ENCODE measurements at places on chromosomes 6 and 20.

DNA sequence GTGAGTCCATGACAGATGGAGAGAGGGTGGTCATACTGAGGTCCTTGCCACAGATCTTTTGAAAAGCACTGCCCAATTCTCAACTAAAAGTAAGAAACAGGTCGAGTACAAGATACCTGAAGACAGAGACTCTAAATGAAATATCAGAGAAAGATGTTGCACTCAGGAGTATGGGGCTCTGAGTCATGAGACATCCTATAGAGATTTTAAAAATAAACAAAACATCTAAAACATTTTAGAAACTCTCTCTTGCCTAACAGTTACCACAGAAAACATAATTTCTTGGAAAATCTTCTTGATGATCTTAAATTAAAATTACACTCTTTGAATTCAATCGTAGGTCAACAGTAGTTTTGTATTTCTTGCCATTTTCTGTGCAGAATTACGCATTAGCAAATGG lies 348.9 kb upstream of the MARCKS start:
- DNase-seq, result no peak

DNA sequence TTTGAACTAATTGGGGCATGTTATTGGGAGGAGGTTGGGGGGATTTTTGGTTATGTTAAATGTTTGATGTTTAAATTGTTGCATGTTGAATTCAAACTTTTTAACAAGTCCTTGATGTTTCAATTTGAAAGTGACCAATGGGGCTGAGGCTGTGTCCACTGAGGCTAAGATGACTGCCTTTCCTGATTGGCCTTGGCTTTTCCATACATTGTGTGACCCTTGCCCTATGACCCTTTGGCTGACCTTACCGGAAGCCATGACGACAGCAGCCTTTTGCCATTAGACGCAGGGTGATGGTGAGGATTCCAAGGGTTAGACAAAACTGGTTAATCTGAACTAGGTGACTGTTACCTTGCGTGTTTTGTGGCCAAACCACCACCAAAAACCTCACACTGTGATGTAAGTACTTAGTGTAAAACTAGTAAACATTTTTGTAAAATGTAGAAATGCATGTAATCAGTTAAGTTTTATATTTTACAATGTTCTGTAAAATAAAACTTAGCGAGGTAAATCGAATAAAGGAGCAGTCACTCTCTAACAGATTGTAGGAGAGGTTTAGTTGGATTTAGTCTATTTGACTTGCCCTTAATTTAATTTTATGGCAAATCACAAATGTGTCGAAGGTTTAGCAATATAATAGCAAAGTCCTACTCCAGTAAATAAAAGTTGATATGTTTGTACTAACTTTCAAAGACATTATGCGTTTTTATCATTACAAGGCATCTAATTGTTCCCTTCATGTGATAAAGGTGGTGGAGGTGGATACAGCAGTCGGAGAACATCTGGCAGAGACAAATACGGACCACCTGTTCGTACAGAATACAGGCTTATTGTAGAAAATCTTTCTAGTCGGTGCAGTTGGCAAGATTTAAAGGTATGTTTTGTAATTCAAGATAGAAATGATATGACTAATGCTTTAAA lies 1.6 kb downstream of the SRSF6 start:
- no peak for DNase-seq

GRCh38 chr6:70221025-70221714 lies 81.7 kb downstream of the COL9A1 start:
- DNase-seq, result no peak

DNA sequence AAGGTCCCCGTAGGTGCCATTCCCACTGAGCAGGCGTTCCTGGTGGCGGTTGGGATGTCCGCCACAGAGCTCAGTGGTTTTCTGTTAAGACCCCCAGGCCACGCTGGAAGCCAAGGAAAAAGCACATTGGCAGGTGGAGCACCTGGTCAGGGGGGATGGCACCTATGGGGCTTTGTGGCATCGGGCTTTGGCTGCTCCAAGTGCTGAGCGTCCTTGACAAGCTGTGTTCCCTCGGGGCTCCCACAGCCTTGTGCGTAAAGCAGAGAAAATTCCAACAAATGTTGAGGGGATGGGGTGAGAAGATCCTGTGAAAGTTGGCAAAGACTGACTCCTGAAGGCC lies 135.4 kb downstream of the JPH2 start:
- DNase-seq, result no peak

- DNase-seq, result no peak
Measured at GRCh38 chr6:141290941-141291721, 841.6 kb upstream of the GJE1 start.

DNA sequence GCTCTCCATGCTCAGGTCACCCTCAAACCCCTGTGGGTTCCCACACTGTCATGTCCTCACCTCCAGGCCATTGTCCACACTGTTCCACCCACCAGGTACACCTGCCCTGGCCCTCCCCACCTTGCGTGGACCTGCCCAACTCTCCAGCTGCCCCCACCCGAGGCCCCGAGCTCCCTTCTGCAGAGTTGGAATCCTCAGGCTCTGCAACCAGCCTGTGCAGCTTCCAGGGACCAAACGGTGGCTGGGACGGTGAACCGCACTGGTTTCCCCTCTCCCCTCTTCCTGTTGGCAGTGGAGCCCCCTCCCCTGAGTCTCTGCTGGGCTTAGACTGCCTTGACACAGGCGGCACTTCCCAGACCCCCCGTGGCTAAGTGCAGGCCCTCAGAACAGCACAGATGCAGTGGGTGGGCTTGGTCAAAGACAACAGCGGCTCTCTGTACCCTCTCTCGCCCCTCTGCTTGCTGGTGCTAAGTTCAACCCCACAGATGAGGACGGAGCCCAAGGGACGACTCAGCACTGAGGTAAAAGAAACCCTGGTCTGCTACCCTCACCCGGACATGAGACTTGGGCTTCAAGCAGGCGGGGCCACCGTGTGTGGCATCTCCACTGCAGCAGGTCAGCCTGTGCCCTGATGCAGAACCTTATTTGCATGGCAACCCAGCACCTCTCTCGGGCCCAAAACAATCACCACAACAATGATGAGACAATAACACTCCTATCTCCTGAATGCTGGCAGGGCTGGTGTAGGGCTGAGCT lies 11.0 kb downstream of the ZBP1 start:
- no peak for DNase-seq

- DNase-seq, result no peak
Measured at GRCh38 chr6:52136055-52136454, 48.6 kb upstream of the PKHD1 start.

- no peak for DNase-seq
Measured at GRCh38 chr6:137873273-137873762, 6.3 kb downstream of the TNFAIP3 start.

- no peak for DNase-seq
Measured at GRCh38 chr20:35226884-35227681, 593 bp downstream of the MMP24 start.

GRCh38 chr6:82362878-82363427 lies 664 bp upstream of the TPBG start:
- no peak for DNase-seq

DNA sequence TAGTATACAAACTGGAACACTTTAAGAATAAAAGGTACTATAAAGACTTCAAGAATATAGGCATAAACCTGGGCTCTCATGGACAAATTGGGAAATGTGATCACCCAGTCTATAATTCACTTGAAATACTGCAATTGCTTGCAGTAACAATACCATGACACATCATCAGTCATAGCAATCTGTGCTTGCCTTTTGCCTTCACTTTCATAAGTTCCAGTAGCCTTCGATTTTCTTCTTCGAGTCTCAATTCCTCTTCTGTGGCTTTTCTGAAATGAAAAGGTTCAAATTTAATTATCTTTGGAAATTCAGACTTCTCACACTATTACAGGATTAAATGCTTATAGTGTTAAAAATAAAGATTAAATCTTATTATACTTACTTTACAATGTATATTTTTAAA lies 96.3 kb upstream of the ZBTB24 start:
- DNase-seq, result no peak

GRCh38 chr20:60901831-60902230 lies 350.2 kb upstream of the CDH4 start:
- DNase-seq, result no peak

- DNase-seq, result no peak
Measured at GRCh38 chr6:63764318-63764916, 128.8 kb downstream of the PHF3 start.

DNA sequence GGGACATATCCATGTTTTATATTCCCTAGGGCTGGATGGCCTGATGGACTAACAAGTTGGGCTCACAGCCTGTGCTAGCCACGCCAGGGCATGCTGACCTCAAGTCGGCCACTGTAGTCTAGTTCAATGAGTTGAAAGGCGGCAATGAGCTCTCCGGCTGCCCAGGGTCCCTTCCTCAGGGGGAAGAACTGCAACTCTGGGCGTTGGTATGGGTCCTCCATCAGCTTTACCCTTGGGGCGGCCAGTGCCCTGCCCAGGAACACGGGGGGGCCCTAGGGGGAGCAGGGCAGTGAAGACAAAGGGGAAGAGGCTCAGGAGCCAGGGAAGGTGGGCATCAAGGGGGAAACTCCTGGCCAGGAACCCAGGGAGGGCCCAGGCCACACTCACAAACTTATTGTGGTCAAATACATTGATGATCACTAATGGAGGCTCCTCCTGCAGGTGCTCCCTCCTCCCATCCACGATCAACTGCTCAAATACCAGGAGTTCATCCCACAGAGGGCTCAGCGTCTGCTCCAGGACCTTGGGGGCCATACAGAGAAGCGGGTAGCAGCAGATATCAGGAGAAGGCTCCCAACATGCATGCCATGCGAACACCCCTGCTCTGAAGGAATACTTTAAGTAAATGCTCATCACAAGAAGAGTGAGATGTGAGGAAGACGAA lies 32.8 kb upstream of the SPAG4 start:
- no peak for DNase-seq

- DNase-seq, result no peak
Measured at GRCh38 chr6:45783716-45784115, 231.9 kb downstream of the CLIC5 start.

DNA sequence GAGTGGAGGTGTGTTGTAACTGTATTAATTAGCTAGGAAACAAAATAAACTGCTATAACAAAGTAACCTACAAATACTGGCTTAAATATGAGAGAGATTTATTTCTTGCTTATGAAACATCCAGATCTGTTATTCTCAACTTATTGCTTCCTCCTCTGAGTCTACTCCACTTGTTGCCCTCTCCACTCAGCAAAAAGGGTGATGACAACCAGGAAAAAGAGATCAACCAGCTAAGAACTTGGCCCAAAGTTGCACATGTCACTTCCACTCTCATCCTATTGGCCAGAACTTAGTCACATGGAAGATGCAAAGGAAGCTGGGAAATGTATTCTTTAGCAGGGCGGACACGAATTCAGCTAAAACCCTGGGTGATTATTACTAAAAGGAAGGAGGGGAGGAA lies 5.2 kb upstream of the TP53RK start:
- no peak for DNase-seq

DNA sequence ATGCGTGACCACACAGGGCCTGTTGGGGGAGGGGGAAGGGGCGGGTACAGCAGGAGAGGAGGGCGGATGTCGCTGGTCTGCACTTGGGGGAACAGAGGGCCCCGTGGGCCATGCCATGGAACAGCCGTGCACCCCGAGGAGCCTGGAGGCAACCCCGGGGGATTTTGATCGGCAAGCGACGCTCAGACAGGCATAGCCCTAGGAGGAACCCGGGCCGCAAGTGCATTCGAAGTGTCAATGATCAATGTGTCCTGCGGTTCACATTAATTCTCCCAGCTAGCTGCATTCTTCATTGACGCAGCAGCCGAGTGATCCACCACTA lies 772.8 kb upstream of the DEFB115 start:
- DNase-seq, result no peak

GRCh38 chr6:138406443-138406842 lies 2.4 kb downstream of the HEBP2 start:
- no peak for DNase-seq

DNA sequence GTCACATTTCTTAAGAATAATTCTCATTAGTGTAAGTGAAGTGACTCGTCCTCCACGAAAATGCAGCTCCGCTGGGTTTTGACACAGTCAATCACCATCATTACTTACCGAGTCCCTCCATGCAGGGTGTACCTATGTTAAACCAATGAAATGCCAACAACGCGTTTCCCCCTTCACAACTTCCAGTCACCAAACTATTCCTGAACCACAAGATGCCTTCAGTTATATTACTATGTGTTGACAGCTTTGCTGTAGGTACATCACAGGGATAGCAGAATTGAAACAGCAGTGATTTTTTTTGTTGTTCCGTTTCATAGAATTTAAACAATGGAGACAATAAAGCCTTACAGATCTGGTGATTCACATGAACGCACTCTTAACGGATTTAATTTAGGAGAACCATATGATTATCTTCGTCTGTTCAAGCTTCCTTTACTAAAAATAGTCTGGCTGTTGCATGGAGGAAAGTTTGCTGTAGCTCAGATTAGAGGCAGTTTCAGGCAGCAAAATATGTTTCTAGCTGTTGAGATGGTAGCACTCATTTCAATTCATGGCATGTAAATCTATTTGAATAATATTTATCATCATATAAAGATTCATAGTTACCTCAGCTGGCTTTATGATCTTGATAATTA lies 652.8 kb downstream of the PRKN start:
- DNase-seq, result no peak

GRCh38 chr20:48681201-48681872 lies 146.5 kb downstream of the PREX1 start:
- no peak for DNase-seq

GRCh38 chr20:6714279-6714711 lies 53.2 kb upstream of the BMP2 start:
- DNase-seq, result no peak

DNA sequence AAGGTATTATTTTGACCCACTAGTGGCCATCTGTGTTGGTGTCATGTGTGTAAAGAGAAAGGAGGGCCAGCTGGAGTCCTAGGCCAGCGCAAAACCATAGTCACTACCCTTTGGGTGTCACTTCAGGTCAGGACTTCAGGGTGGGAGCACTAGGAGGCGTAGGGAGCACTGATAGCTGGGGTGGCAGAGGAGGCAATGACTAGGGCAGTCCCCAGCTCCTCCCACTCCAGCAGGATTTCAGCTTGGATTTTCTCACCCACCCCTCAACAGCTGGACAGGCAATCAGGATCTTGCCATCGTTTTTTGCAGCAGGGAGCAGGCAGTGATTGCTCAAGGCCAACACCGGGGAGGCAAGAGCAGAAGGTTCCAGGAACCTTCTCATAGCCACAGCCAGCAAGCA lies 4.2 kb upstream of the HLA-DOA start:
- no peak for DNase-seq

DNA sequence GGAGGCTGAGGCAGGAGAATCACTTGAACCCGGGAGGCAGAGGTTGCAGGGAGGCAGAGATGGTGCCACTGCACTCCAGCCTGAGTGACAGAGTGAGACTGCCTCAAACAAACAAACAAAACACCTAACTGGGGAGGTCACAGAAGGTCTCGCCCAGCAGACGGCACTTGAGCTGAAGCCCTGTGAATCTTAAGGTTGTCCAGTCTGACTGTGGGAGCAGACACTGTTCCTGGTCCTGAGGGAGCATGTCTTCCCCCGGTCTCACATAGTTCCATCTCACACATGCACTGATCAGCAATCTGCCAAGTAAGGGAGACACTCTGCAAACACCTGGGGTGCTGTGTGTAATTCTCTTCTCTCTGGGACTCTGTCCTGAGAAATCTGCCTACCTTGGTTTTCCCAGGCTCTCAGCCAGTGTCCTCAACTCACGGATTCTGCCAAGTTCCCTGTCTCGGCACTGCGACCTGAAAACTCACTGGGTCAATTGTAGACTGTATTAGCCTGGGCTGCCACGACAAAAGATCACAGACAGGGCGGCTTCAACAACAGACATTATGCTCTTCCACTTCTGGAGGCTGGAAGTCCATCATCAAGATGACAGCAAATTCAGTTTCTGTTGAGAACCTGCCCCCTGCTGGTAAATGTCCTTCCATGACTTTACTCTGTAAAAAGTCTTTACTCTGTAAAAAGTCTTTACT lies 94.3 kb downstream of the JPH2 start:
- no peak for DNase-seq
